Astrocyte (in vitro differentiated cells and primary cell): ENCODE measurements at places on chromosomes 7 and 10.

- H3K27ac ChIP-seq, result no peak overlapping the region
- H3K36me3 ChIP-seq, result no peaks in the 10 kb centered on the region
- no peak overlapping the region for H3K4me3 ChIP-seq
- DNase-seq, result no peak
- H3K4me1 ChIP-seq, result no peaks in the 10 kb centered on the region
- no peaks in the 10 kb centered on the region for H3K27me3 ChIP-seq
Observed at GRCh38 chr7:46205478-46205877, 284.4 kb upstream of the IGFBP3 start.

DNA sequence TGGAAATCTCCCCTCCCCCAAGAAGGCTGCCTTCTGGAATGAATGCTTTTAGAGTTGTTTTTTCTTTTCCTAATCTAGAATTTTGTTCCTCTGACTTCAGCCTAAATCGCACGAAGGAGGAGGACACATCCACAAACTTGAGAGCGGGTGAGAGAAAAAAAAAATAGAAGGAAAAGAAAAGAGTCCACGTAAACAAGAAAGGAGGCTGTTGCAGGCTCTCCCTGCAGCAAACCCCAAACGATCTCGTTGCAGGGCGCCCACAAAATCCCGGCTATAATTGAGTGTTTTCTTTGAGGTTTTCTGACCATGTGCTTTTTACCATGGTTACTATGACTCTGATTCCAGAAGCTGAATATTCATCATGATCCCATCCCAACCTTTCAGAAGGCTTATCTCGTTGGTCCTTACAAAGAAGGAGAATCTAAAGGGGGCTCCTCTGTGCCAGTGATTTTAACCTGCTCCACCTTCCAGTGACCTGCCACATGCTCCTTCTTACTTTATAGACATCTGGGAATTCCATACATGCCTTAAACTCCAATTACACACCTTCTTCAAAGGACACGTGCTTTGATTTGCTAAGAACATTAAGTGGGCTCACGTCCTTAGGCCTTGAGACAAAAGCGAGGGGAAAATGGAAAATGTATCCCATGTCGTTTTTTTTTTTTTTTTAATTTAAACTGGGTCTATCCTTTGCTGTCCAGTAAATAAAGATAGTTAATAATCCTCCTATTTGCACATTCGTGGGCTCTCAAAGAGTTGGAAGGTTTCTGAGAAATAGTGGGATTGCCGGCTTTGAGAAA, 5.8 kb downstream of the TWIST1 start:
- peaks cover 42% of the 10 kb centered on the region for H3K4me1 ChIP-seq
- H3K27ac ChIP-seq, result no peak overlapping the region
- no peak for DNase-seq
- H3K36me3 ChIP-seq, result no peaks in the 10 kb centered on the region
- H3K4me3 ChIP-seq, result no peak overlapping the region

DNA sequence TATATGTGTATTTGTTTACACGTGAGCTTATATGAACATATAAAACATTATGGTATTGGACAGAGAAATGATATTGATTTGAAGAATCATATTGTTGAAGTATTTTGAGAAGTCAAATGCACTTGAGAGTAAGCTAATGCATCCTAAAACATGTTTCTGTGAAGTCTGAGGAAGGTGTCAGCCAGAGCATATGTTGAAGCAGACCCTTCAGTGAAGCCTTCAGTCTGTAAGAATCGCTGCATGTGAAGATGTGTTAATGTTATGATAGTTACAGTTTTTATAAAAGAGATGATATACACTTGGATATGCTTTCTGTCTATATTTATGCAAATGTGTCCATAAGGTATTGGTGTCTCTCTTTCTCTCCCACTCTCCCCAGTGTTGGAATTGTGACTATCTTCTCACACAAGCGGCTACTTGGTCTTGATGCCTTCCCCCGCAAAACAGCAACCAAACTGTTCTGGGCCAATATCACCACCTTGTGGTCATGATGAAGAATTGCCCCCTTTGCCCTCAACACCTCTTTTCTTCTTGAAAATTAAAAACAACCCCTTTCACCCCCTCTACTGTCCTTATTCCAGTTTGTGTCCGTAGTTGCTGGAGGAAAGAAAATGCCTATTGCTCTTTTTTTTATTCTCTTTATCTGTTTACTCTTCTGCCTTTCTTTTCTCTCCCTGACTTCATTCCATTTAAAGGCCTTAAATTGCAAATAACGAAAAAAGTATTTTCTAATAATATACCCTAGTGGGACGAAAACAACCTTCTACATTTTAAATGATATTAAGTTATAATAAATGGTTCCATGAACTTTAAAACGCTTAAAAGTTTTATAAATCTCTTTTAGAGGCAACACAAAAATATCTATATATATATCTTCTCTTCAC, 64.9 kb downstream of the IKZF1 start:
- H3K4me1 ChIP-seq, result no peaks in the 10 kb centered on the region
- H3K27ac ChIP-seq, result no peak overlapping the region
- no peak overlapping the region for H3K4me3 ChIP-seq
- H3K36me3 ChIP-seq, result no peaks in the 10 kb centered on the region

DNA sequence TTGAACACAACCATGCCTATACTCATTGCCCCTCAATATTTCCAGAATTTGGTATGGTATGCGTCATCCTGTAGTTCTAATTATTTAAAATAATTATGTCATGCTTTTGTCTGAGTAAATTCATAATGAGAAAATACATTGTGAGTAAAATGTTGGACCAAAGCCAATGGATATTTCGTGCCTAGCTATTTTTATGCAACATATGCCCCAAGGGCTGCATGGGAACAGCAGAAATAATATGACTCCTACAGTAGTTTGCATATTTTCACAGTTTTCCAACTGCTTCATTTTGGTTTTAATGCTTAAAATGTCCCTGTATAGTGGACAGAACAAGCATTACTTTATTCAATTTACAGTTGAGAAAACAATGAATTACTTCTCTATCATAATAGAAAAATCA, 1115.6 kb upstream of the GHITM start:
- no peaks in the 10 kb centered on the region for H3K27me3 ChIP-seq
- no peak overlapping the region for H3K27ac ChIP-seq
- H3K4me1 ChIP-seq, result no peaks in the 10 kb centered on the region
- no peak overlapping the region for H3K4me3 ChIP-seq
- no peaks in the 10 kb centered on the region for H3K36me3 ChIP-seq
- no peak for DNase-seq

GRCh38 chr7:42237811-42238541, 967 bp upstream of the GLI3 start:
- H3K27me3 ChIP-seq, result peaks cover 9% of the 10 kb centered on the region
- H3K4me3 ChIP-seq, result peak overlapping the region; percentile 86
- peak overlapping the region; percentile 94 for H3K27ac ChIP-seq
- DNase-seq, result peak; percentile 54

DNA sequence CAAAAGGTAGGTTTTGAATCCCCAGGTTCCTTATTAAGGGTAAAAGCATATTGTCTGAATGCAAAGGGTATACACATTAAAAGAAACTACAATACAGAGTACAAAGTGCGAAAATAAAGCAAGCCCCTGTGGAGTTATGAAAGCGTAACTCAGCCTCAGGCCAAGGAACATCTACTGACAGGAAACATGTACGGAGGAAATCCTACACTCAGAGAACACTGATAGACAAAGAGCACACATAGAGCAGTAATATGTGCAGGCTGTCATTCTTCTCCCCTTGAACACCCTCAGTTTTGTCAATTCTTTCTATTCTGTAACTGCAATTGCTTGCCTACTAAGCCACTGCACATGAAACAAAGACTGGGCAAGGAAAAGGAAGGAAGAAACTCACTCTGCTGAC, 150.2 kb downstream of the DGKB start:
- H3K36me3 ChIP-seq, result no peaks in the 10 kb centered on the region
- H3K4me3 ChIP-seq, result no peak overlapping the region
- DNase-seq, result no peak
- peaks cover 9% of the 10 kb centered on the region for H3K4me1 ChIP-seq

- DNase-seq, result no peak
- no peaks in the 10 kb centered on the region for H3K36me3 ChIP-seq
- H3K4me3 ChIP-seq, result no peak overlapping the region
- H3K4me1 ChIP-seq, result no peaks in the 10 kb centered on the region
Observed at GRCh38 chr10:131865223-131865917, 35.4 kb upstream of the PPP2R2D start.

DNA sequence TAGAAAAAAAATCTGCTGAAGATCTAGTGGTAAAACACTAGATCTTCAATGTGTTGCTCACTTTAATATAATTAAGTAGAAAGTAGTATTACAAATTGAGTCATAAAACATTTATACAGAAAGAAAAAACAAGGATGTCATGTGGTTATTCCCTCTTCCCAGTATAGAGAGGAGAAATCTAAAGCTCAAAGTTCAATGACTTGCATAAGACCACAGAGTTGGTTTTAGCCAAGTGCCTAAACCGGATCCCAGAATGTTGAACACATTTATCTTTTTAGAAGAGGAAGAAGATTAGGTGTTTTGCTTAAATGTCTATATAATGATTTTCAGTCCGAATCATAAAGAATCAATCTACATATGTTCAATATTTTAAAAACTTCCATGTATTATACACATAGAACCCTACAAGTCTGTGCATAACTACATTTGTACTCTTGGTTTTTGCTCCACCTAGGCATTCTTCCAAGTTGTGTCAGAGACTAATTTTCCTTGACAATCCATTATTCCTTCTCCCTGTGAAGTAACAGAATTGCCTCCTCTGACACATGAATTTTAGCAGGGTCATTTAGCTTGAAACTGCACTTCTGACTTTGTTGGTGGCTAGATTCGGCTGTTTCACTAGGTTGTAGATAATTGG, 389.2 kb downstream of the MAGI2 start:
- DNase-seq, result peak; percentile 37
- no peak overlapping the region for H3K27ac ChIP-seq
- no peaks in the 10 kb centered on the region for H3K36me3 ChIP-seq
- no peak overlapping the region for H3K4me3 ChIP-seq
- no peaks in the 10 kb centered on the region for H3K4me1 ChIP-seq

DNA sequence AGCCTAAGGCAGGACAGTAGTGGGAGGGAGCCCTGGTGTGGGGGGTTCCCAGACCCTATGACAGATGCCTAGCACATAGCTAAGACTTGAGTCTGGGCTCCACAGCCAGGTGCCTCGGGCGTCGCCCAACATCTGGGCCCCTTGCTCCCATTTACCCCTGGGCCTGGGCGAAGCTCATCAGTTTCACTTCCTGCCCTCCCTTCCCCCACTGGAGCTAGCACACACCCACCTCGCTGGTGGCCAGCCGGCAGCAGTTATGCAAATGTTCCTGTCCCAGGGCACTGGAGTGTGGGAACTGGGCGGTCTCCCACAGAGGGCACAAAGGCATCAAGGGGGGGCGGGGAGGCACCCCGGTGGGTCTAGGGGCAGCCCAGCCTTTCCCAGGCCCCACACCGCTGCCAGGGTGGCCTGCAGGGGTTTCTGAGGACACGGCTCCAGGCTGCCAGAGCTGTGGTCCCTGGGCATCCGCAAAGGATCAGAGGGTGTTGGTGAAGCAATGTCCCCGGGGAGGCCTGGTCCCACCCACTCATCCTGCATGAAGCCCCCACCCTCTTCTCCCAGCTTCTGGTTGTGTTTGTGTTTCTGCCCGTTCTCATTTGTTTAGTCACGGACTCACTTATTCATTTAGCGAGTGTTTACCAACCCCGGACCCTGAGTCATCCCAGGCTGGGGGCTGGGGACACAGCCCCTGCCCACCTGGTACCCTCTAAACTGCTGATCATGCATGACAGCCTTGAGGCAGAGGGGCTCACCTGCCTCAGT, 20.4 kb downstream of the SH2B2 start:
- H3K4me3 ChIP-seq, result peak overlapping the region; percentile 28
- peak; percentile 44 for DNase-seq
- no peak overlapping the region for H3K27ac ChIP-seq
- H3K36me3 ChIP-seq, result no peaks in the 10 kb centered on the region
- peaks cover 13% of the 10 kb centered on the region for H3K4me1 ChIP-seq

DNA sequence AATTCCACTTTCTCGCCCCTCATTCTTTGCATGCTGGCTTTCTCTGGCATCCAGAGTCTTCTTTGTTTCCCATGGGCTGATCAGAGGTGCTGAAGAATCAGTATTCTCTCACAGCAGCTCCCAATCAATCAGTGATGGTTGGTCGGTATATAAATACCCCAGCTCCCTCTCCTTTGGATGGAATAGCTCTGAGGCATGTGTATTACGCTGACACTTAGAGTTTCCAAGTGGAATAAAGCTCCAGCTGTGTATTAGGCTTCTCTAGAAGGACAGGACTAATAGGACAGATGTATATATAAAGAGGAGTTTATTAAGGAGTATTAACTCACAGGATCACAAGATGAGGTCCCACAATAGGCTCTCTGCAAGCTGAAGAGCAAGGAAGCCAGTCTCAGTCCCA, 218.3 kb upstream of the GRB10 start:
- H3K36me3 ChIP-seq, result no peaks in the 10 kb centered on the region
- no peaks in the 10 kb centered on the region for H3K4me1 ChIP-seq
- H3K27ac ChIP-seq, result no peak overlapping the region
- DNase-seq, result no peak
- no peak overlapping the region for H3K4me3 ChIP-seq
- H3K27me3 ChIP-seq, result no peaks in the 10 kb centered on the region

DNA sequence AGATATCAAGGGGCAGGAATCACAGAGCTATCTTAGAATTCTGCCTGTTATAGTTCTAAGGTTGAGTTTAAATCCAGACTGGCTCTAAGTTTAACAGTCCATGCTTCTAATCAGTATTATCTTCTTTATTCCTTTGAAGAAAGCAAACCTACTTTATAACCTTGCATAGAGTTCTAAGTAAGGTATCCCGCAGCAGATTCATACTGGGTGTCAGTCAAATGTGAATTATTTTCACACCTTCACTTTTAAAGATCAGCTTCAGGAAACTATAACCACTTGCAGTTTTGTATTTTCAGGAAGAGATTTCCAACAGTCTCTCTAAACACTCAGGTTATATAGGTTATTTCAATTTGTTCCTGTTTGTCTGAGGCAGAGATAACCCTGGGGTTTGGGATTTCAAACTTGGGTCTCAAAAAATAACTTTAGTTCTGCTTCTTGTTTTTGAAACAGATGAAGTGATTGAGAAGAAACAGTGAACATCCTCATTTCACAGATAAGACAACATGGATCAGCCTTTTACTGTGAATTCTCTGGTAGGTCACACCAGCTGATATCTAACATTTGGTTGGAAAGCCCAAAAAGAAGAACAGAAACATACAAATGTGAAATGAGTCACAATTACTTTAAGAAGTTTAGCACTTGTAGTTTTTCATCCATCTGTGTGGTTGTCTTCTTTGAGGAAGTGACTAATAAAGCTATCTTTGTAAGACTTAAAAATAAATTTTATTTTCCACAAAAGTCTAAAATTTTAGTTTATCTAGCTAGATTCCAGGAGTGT, 21.4 kb downstream of the STAMBPL1 start:
- peaks cover 3% of the 10 kb centered on the region for H3K4me1 ChIP-seq
- no peak overlapping the region for H3K27ac ChIP-seq
- no peaks in the 10 kb centered on the region for H3K27me3 ChIP-seq
- peak; percentile 66 for DNase-seq
- no peak overlapping the region for H3K4me3 ChIP-seq

- no peak overlapping the region for H3K27ac ChIP-seq
- H3K27me3 ChIP-seq, result no peaks in the 10 kb centered on the region
- DNase-seq, result no peak
Observed at GRCh38 chr7:116162254-116162653, 48.1 kb upstream of the TES start.

- no peak for DNase-seq
- H3K27ac ChIP-seq, result no peak overlapping the region
- H3K27me3 ChIP-seq, result peaks cover 11% of the 10 kb centered on the region
- peaks cover 4% of the 10 kb centered on the region for H3K4me1 ChIP-seq
- no peaks in the 10 kb centered on the region for H3K36me3 ChIP-seq
- H3K4me3 ChIP-seq, result no peak overlapping the region
Observed at GRCh38 chr7:101395376-101395775, 32.7 kb downstream of the COL26A1 start.

- DNase-seq, result peak; percentile 48
- no peak overlapping the region for H3K27ac ChIP-seq
- H3K4me1 ChIP-seq, result no peaks in the 10 kb centered on the region
Observed at GRCh38 chr10:102358712-102359382, 36.7 kb upstream of the NFKB2 start.

GRCh38 chr7:128129224-128129864, 98.1 kb upstream of the LRRC4 start:
- H3K27me3 ChIP-seq, result peaks cover 35% of the 10 kb centered on the region
- no peaks in the 10 kb centered on the region for H3K4me1 ChIP-seq
